Activated CD8-positive, alpha-beta memory T cell treated with anti-CD3 and anti-CD28 coated beads, Interleukin-2, amount 50 U/mL, for 48 hours (primary cell): ENCODE measurements at places on chromosomes 4 and X.

GRCh38 chr4:109977854-109978501 lies 65.3 kb downstream of the EGF start:
- no peak for DNase-seq

DNA sequence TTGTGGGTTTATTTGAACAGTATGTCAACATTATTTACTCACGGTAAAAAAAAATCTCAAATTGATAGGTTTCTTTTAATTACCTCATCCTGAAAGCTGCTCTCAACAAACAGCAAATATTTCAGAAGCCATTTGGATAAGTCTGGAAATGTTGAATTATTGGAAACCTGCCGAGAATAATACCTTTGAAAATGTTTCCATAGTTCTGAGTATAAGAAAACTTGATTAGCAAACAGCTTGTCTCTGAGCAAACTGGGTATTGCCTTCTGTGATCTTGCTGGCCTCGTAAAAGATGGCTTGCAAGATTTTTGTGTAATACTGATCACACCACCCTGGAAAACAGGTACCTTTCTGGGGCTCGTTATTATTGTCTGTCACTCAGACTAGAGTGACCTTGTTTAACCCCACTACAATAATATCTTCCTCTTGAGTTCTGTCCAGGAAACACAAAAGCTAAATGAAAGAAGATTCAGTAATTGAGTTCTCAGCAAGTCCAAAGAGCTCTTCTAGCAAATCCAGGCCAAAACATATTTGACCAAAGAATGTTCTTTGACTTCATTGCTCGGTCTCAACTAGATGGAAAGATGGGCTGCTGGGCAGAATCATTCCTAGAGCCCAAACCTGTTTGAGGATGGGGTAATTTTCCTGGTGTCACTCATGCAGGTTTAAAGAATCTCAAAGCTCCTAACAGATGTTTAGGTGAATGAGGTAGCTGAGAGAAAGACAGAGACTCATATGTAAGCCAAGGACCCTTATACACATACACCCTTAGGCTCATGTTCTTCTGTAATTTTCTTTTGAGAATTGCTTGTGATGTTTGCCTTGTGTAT lies 255.6 kb upstream of the JADE1 start:
- DNase-seq: no peak

DNA sequence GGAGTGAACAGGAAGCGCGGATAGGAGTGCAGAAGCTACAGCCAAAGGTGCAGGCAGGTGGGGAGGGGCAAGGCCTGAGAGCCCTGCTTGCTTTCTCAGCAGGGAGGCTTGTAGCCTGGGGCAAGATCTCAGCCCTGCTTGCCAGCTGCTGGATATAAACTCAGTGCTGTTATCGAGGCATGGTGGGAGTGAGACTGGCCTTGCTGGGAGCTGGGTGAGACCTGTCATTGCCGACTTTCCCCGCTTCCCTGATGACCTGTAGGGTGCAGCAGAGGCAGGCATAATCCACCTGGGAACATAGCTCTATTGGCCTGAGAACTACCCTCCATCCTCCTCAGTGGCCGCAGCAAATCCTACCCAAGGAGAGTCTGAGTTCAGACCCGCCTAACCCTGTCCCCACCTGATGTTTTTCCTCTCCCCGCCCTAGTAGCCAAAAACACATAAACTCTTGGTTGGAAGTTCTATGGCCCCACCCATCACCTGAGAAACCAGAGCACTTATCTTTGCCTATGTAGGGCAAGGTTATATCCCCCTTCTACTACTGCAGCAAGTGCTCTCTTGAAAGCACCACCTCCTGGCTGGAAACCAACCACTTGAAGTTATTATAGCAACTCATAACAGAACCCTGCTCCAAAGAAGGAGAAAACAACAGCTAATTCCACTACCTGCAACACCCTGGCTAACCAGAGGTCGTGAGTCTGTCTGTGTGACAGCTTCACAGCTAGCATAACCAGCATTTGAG lies 80.7 kb downstream of the FHIP1A start:
- DNase-seq: no peak

- DNase-seq: no peak
These were observed 26.1 kb upstream of the SORBS2 start for GRCh38 chr4:185838104-185838452.

- DNase-seq: no peak
These were observed 24.8 kb downstream of the CDKN2AIP start for GRCh38 chr4:183469285-183469684.

- no peak for DNase-seq
These were observed 394.0 kb upstream of the IGFBP7 start for GRCh38 chr4:57504139-57504538.

GRCh38 chrX:26822448-26822847 lies 606.5 kb downstream of the MAGEB5 start:
- no peak for DNase-seq

- DNase-seq: peak; percentile 61
These were observed at the start of gene ARMCX4 for GRCh38 chrX:101485212-101485949. Gene ARMCX4 (plus strand): TSS chrX:101485456. CDS start chrX:101488590, 3,134 bp downstream.

DNA sequence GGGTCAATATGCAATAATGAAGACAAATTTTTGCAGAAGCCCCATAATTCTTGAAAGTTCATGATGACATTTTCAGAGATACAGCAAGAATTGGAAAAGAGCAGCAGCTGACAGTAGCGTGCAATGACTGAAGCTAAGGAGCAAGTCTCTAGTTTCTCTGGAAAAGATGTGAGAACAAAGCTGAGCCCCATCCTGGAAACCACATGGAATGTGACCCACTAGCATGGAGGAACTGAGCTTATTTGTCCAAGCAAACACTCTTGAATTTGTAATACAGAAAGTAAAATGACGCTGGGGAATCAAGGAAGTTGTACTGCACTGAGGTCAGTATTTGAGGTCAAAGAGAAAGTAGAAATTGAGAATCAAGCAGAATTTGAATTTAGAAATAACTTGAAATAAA lies 1447.2 kb downstream of the FSTL5 start:
- DNase-seq: no peak

DNA sequence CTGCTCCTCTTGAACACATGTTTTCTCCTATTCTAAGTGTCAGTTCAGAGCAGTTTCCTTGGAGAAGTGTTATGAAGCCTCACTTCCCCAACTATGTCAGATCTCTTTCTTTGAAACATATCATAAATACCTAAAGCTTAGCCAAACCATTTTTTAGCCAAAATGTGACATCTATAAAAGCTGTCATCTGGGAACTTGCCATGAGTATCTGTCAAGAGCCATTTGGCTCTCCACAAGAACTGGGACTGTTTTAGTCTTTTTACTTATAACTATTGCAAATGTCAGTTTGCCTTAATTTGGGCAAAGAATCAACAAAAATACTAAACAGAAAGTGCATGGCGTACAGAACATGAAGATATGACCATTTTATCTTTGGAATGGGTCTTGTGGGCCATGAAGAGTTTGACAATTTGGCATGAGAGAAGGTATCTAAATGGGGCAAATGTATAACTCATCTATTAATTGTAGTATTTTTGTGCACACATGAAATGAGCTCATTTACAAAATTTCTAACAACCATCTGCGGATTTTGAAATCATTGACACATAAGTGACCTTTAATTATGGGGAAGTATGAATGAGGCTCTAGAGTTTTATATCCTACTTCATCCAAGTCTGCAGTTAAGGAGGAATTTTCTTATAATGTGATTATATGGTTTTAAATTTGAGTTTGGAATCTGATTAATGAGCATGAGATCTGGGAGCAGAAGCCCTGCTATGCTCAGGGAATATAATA lies 129.1 kb upstream of the PACRGL start:
- DNase-seq: no peak

DNA sequence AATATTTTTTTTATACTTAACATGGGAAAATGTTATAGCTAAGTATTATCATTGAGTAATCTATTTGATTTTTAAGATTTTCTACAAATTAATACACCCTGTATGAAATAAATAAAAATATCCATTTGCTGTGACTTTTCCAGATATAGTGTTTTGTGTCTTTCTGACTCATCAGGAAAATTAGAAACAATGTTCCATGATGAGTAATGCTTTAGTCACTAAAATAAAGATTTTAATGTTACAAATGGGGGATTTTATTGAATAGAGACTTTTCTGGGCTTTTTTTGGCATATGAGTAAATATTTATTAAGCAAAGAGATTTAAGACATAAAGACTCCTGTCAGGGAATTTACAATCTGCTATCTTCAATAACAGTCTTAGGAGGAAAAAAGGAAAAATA lies 279.2 kb upstream of the NOCT start:
- no peak for DNase-seq

GRCh38 chr4:42789041-42789567 lies 103.4 kb upstream of the GRXCR1 start:
- DNase-seq: no peak
